ENCODE measurements at places on chromosomes 11 and 22. TPM values are rescaled to one million over a fixed set of nuclear protein-coding genes. Genes with fewer than 3 reads are reported as not detected.

REXO2 gene
- total RNA-seq: 55.0 TPM

- no peak for DNase-seq
Measured at GRCh38 chr11:35632301-35632700, 14.0 kb downstream of the FJX1 start.

DNA sequence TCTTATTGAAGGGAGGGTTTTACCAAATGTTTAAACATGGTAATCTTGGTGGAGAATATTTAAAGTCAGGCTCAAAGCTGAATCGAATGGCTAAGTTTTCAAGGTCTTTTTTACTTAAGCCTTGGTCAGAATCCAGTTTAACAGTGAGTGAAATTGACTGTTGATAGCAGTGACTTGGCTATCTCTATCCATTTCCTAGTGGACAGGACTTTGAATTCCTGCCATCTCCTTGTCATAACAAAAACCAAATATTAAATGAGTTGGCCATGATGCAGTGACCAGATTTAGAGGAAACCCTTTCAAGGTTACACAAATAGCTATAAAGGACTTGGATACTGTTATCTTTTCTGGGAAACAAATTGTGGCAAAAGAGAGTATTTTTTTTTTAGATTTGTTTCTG, 92.0 kb downstream of the JRKL start:
- no peak for DNase-seq

- DNase-seq: no peak
Measured at GRCh38 chr22:28116219-28116673, 197.2 kb upstream of the PITPNB start.

- DNase-seq: no peak
Measured at GRCh38 chr22:45008186-45008681, 1.6 kb downstream of the PHF21B start.

All from right lobe of liver (tissue), 6 donors.